RCC 7860 (cell line): ENCODE measurements at places on chromosomes 6 and 20.

GRCh38 chr6:41162687-41163418, at the start of gene TREM2:
TREM2 (minus strand) TSS chr6:41163116; CDS start chr6:41163082, 34 bp downstream.
- DNase-seq = no peak

GRCh38 chr6:20253021-20253420, 40.8 kb upstream of the MBOAT1 start:
- no peak for DNase-seq

DNA sequence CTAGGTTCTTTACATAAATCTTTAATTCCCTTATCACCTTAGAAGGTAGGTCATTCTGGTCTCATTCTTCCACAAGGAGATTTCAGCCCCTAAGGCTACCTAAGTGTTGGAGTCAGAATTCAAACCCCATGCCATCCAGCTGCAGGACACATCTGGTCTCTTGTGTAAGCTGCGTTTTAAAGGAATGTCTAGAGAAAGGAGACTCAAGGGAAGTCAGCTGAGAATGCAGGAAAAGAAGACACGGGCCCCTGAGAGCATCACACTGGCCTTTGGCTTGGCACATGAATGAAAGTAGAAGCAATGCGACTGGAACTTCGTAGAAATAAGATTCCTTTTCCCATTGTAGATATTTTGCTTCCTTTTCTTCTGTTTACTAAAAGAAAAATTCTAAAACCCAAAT, 76.7 kb upstream of the SYNJ2 start:
- DNase-seq = no peak

DNA sequence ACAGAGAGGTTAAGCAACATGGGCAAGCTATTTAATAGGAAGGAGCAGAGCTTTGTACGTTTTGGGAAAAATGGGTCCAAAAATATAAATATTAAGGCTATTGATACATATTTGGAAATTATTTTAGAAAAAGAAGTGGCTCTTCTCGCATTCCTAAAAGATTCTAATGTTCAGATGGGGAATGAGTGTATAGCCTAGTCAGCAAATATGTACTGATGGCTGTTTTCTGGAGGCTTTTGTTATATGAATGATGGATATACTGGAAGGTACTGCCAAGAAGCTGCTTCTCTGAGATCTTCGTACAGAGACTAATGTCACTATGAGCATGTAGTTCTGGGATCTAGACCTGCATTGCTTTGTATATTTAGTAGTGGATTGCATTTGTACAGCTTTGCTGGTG, 71.7 kb downstream of the PLAGL1 start:
- no peak for DNase-seq

- no peak for DNase-seq
These were observed 140.4 kb downstream of the SAMD5 start for GRCh38 chr6:147648916-147649315.

DNA sequence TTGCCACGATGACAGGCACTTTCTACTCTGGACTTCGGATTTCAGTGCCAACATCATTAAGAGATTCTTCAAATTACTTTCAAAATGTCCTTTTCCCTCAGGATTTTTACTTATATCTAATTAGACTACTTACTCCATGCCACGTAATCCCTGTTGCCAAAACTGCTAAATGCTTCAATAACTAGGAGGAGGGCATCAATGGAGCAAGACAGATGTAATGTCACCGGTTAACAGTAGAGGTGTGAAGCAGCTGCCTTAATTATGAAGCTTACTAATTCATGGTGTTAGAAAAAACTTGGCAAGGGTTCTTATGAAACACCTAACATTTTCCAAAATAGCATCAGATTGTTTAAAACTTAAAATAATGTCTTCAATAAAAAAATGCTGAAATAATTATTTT, 111.2 kb upstream of the SIM1 start:
- no peak for DNase-seq

DNA sequence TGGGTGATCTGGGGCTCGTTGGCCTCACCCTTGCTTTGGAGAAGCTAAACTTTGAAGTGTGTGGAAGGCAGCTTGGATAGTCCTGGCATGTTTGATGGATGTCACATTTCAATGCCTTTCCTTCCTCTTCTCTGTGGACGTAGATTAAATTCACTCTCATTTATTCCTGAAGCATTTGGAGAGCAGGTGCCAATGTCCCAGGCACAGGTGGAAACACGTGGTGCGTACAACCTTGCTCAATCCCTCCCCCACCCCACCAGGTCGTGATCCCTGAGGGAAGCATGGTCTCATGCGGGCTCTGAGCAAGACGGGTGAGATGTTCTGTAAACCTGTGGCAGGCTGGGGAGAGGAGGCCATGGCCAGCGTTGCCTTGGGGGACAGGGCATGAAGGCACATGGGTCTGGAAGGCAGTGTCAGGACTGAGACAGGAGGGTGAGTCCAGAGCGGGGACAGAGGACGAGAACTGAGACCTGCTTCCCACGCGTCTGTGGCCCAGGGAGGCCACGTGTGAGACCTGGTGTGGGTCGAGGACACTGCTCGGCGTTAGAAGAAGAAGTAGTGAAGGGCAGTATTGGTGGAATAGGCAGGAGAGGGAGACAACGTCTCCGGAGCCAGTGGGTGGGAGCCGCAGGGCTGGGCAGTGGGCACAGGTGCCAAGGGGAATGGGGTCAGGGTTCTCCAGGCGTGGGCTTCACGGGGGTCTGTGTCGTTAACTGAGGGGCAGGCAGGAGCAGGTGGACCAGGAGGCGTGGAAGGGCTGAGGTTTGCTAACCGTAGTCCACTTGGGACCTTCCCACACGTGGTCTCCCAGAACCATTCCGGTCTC, 34.4 kb downstream of the SMOC2 start:
- DNase-seq = no peak

DNA sequence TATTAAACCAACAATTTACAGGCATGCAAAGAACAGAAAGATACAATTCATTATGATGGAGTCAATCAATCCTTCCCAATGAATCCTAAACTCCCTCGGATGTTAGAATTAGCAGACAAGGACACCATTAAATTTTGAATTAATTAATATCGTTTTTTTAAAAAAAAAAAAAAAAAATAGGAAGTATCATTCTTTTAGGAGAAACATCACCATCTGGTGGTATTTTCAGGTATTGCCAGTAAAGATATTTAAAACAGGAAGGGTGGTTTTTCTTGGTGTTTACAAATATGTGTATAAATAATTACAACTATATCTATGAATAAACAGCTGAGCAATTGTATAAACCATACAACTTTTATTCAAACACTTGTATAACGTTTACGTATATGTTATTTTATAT, 564.4 kb downstream of the HAO1 start:
- no peak for DNase-seq

DNA sequence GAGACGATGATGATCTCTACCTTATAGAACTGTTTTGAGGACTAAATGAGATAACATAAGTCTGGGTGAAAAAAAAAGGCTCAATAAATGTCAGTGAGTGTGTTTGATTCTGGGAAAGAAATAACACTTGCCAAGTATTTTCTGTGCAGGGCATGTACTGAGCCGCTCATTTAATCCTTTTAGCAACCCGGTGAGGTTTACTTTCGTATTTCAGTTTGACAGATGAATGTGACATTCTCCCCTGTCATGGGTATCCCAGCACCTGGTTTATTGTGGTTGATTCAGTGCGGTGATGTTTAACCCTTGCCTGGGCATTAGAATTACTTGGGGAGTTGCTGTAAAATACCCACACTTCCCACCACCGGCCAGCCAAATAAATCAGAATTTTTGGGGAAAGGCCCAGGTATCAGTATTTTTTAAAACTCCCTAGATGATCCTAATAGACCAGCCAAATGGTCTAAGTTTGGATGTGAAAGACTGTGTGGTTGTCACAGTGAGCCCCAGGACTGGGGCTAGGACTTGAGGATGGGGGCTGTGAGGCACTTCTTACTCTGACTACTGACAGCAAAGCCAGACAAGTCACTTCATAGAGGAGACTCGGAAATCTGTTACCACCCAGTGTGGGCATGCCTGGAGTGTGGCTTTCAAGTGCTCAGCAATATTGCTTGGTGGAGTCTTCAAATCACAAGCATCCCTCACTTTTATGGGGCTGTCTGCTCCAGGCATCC, 100.2 kb upstream of the KCNG1 start:
- no peak for DNase-seq

DNA sequence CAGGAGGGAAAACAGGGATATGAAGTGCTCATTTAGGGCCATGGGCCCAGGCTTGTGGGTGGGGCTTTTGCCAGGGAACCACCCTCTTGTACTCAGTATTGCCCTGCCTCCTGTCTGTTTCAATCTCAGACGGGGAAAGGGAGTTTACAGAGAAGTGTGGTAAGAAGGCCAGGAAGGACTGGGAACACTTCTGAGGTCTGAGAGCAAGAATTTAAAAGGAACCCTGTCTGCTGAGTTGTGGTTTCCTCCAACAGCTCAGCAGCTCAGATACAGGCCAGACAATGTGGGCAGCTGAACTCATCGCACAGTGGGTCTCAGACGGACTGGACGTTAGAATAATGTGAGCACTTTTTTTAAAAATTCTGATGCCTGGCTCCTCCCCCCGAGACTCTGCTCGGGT, 354.1 kb upstream of the ARID1B start:
- no peak for DNase-seq
